ENCODE measurements at places on chromosomes 4 and X.

GRCh38 chr4:121951521-121952110 lies at the start of gene TRPC3:
Gene TRPC3, minus strand, starts transcription at chr4:121952060. Its CDS starts 380 bp downstream, at chr4:121951680.
- no peak for DNase-seq

- DNase-seq, result no peak
Observed at GRCh38 chr4:74845834-74846233, 51.5 kb upstream of the BTC start.

DNA sequence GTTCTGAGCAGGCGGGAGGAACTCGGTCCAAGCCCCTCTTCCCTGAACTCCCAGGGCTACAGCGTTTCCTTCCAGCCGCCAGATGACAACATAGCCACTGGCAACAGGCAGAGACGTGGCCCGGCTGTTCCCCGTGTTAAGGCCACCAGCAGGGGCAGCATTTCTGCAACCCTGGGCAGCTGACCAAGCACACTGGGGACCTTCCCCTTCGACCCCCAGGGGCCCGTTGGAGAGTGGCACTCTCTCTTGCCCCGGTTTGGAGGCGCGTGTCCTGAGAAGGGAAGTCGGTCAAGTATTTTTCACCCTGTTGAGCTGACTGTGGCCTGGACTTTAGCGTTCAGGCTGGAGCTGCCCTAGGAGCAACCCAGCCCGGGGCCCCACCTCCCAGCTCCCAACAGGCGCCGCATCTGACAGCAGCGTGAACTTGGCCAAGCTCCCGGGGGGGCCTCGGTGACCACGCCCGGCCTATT lies 37.6 kb downstream of the ZBTB49 start:
- DNase-seq, result no peak

GRCh38 chr4:1910643-1911042 lies 39.5 kb downstream of the NSD2 start:
- no peak for DNase-seq

DNA sequence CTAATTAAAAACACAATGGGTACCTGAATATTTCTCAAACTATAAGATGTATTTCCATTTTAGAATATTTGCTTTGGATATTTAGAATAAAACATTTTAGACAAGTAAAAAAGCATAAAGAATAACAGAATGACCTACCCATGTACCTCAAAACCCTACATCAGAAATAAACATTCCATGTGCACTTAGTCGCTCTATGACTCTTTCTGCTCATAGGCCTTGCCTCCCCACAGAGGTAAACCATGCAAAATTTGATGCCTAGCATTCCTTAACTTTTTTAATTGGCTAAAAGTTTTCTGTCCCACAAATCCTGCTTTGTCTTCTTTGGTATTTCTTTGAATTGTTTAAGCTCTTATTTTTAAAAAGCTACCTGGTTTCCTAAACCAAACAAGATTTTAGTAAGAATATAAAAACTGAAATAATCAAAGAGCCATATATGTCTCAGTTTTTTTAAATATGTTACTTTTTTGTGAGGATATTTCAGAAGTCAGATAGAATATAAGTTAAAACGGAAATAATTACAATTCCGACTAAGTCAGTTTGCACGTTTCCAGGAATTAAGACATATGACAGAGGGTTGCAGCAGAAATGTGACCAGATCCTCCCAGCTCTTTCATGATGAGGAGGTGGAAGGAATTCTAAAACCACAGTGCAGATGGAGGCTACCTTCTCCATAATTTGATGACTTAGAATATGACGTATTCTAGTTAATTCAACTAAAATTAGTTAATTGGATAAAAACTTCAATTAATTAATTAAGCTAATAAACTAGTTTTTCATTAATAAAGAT lies 102.5 kb downstream of the FIP1L1 start:
- DNase-seq, result no peak

GRCh38 chr4:1233641-1234308 lies 15.2 kb downstream of the CTBP1 start:
- no peak for DNase-seq

- no peak for DNase-seq
Observed at GRCh38 chr4:178086320-178086719, 644.1 kb upstream of the AGA start.

GRCh38 chrX:11381464-11381863 lies 88.3 kb downstream of the AMELX start:
- DNase-seq, result no peak

GRCh38 chr4:84493092-84493850 lies 5.8 kb downstream of the NKX6-1 start:
- DNase-seq, result no peak

- no peak for DNase-seq
Observed at GRCh38 chr4:98284640-98285046, 23.5 kb downstream of the RAP1GDS1 start.

DNA sequence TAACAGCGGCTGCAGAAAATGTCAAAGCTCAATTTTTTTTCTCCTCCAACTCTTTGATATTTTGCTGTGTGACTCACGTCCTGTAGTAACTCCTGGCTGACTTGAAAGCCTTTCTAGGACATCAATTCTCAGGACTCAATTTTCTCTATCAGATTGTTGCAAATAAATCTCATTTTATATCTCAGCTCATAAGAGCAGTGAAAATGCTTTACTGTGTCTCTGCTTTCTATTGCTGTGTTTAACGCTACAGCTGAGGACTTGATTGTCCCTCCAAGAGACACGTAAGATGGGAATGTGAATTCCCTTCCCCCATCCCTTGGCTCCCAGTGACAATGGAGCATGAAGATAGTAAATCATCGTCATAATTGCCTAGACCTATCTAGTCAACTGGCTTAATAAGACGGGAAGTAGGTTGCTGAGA lies 20.5 kb upstream of the CBR4 start:
- DNase-seq, result no peak

GRCh38 chrX:125947501-125947900 lies 218.6 kb downstream of the DCAF12L2 start:
- DNase-seq, result no peak

DNA sequence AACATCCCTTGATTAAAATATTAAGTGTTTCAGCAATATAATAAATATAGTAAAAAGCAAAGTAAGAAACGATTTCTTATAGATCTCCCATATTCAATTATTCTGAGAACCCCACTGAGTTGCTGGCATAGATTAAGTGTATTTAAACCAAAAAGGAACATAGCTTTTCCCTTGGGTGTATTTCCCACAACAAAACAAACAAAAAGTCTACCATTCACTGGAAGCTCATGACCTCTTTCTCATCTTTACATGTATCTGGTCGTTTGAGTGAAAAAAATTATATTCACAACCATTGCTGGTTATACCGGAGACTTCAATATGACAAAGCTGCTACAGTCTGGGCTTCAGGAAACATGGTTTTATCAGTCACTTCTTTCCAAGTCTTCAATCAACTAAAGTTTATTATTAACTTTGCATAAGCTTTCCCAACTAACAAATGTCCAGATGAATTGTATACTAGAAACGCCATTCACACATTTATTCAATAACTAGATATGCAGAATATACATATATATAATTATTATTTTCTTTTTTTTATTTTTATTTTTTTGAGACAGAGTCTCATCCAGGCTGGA lies 38.6 kb downstream of the ZNF827 start:
- DNase-seq, result no peak

DNA sequence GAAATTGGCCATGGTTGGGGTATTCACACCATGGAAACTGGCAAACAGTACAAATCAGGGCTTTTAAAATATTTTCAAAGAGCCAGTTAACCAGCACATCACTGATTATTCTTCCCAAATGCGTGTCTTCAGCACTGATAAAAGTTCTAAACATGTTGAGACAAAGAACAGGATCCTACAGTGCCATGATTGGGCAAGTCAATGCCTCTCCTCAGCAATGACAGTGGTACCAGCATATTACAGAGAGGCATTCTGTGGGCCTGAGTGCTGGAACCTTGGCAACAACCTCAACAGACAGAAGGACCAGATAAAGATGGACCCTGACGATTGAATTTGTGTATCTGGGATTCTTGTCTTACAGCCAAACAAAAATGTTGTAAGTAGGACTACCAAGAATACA lies 108.9 kb downstream of the EFHC2 start:
- DNase-seq, result no peak

DNA sequence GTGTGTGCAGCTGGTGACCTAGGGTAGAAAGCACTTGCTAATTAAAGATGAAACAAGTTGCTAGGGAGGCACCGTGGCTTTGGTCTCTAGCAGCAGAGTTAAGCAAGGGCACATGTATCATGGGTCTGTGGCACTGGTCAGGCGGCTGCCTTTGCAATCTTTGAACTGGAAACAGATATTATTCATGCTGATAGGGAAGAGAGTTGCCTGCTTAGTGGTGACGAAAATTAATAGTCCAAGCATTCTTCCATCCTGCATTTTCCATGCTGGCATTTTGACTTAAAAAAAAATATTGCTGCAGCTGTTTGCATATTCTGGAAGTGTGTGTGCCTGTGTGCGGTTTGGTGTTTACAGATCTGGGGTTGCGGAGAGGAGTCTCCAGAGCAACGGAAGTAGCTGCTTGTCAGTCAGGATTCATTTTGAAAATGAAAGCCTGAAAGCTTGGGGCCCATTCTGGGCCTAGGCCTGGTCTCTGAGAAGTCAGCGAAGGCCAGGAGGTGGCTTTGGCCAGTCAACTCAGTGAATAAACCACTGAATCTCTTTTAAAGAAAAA lies 2.3 kb upstream of the SOWAHD start:
- no peak for DNase-seq

GRCh38 chr4:111930659-111931058 lies 214.6 kb upstream of the FAM241A start:
- no peak for DNase-seq

DNA sequence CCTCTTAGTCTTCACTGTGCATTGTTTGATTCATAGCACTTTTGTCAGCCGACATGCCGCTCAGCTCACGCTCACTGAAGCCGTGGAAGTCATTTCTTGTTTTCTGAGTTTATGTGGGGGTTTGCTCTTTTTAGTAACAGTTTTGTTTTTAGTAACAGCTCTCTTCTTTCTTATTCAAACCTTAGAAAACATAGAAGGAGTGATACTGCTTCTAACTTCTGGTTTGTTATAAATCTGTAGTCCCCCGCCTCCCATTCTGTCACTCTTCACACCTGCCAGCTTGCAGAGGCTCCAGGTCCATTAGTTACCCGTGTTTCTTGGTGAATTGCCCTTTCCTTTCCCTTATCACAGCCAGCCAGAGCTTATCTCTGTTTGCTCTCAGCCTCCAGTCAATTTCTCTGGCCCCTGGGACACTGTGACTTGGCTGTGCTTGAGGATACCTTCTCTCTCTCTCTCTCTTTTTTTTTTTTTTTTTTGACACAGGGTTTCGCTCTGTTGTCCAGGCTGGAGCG lies 50.5 kb downstream of the GRK4 start:
- no peak for DNase-seq

DNA sequence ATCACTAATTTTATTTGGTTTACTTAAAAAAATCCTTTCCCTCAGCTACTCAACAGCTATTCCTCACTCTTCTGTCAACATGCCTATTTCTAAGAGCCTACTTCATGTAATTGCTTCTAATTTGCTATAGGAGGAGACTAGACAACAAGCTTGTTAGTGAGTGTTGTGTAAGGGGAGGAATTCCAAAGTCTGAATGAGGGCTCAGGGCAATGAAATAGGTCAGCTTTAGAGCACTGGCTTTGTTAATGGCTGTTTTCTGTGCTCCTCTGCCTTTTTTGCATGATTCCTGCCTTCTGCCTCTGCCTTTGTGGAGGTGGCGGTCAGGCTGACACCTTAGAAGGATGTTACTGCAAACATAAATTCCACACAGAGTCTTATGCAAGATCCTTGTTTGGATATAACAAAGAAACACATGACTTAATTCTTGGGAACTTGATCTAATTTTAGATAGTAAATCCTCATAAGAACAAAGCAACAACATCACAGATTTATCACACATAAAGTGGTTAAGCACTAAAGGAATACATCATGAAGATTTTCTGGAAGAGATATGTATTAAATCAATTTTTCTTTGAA lies 15.0 kb upstream of the PAGE1 start:
- no peak for DNase-seq

DNA sequence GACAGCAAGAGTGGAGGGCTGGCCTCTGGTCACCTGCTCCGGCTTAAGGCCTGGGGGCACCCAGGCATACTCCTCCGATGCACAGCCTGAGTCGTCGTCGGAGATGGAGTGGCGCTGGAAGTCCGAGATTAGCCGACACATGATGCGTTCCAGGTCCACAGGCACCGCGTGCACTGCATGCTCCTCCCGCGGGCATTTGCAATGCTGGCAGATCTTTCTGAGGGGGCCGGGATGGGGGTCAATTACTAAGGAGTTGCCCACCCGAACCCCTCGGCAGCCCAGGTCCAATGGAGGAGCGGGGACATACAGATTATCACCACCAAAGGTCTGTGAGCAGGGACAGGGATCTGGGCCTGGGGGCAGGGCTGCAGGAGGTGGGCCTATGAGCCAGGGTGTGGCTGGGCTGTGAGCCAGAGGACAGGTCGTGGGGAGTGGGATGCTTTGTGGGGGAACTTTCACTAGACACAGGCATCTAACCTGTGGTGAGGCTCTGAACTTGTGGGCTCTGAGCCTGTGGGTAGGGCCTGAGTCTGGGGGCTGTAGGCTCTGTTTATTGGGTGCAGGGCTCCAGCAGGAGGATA lies 2.4 kb downstream of the PRICKLE3 start:
- DNase-seq, result no peak

- DNase-seq, result no peak
Observed at GRCh38 chr4:1330761-1331590, 16.0 kb upstream of the UVSSA start.

GRCh38 chr4:2800691-2801596 lies 8.1 kb downstream of the SH3BP2 start:
- DNase-seq, result no peak

DNA sequence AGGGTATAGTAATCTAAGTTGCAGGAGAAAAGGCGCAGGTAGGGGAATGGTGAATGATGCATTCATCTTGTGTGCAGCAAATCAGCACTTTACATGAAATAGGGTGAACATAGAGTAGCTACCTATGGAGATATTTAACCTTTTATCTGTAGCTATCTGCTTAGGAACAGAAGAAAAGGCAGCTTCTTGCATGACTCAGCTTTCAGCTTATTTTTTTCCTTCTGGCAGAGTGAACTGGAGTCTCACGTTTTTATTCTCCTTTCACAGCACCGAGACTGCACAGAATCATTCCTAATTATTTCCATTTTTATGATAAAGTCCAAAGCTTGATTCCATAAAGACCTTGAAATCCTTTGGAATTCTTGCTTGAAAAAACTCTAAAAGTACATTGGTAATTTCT lies 4.8 kb upstream of the SCOC start:
- DNase-seq, result no peak

DNA sequence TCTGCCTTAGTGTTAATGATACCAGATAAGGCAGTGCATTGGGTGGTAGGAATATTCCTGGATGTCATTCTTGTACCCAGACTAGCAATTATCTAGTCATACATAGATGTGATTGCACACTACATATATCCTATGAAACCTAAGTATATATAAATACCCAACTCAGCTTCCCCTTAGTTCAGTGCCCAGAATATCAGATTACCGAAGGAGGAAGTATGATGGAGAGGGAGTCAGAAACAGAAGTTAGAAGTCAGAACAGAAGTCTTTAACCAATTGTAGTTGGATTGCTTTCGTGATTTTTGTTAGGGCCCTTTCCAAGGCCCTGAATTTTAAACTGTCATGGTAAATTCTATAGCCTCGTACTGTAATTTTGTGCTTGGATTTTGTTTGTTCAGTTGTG lies 42.9 kb downstream of the MOB1B start:
- DNase-seq, result no peak

- no peak for DNase-seq
Observed at GRCh38 chrX:112636288-112636687, 43.5 kb downstream of the LHFPL1 start.

- DNase-seq, result no peak
Observed at GRCh38 chrX:22922961-22923360, 76.8 kb upstream of the DDX53 start.

All from cortex of kidney (tissue), 1 donor.